NCI-H524 (cell line): ENCODE measurements at places on chromosomes 6 and 20.
A peak's percentile ranks its signal among the peaks of the same experiment; 100 is the strongest.

DNA sequence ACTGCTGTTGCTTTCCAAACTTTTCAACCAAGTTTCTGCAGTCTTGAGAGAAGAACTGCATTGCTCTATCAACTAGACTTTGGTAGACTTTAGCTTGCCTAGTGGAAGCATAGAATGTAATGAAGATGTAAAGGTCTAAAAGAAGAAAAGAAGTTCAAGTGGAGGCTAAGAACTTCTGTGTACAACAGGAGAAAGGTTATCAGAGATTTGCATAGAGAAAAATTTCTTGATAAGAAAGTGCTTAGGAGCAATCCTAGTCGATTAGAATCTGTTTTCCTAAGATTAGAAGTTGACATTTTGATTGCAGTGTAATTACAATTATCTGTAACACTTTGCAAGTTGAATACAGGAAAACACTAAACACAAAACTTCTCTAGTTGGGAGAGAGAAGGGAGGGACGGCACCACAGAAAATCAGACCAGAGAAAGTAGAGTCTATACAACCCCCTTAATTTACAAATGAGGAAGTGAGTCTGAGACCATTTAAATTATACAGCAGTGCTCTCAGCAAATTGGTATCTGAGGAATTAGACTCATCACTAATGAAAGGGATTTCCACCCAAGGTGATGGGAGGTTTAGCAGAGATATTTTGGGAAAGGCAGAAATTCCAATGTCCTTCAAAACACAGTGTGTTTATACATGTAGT lies 194.3 kb upstream of the MARCKS start:
- DNase-seq, result no peak

DNA sequence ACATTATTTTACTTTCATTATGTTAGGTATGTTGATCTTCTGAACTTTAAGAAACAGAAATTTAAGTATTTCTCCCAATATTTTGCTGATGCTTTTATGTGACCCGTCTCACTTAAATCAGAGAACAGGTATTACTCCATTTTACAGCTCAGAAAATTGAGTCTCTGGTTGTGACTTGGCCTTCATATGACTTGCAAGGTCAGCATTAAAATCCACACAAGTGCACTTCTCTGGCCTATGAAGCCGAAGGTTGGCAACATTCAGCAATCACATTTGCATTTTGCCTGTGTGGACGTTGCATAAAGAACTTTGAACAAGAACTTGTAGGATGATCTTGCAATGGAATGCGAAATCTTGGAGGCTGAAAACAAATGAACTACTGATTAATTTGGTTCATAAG lies 10.1 kb upstream of the MYLIP start:
- DNase-seq, result no peak

DNA sequence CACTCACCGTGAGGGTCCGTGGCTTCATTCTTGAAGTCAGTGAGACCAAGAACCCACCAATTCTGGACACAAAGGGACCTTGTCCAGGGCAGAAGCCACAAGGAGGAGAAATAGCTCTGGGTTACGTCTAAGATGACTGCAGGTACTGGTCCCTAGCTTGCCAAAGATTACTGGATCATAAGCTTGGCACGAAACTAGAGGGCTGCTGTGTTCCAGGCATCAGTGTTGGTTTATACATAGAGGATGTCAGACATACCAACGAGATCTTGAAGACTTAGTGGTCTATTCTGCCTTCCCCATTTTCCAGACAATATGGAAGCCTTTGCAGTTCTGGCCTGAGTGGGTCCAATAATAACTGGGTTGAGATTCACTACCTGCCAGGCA lies 175.7 kb downstream of the TBX18 start:
- no peak for DNase-seq

DNA sequence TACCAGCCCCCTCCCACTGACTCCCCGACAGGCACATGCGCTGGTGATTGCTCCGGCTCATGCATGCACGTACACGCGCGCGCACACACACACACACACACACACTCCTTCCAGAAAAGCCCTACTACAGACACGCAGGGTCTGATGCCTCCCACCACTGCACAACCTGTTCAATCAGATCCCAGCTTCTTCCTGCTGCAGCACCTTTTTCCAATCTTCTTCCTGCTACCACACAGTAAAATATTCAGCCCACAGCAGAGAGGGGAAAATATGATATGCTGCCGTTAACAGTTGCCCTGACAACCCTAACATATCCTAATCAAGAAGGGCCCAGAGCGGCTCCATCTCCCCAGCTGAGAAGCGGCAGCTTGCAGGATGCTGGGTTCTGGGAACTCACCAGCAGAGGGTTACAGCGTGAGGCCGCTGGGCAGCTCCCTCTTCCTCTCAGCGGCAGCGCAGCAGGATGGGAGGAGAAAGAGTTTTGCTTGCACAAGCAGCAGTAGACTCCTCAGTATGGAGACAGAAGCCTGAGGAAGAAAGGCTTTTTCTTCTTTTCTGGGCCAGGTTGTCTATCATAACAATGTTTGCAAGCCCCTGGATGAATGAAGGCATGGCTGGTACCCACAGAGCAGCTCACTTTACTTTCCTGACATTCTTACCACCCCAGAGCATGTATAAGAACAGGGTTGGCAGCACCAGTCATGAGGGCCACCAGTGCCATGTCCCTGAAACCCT lies 23.9 kb downstream of the MAP7 start:
- DNase-seq, result peak; percentile 77
